ENCODE measurements at places on chromosomes 11 and 22.

GRCh38 chr11:117171404-117172061 is 7.0 kb upstream of the SIDT2 start:
- no peak for DNase-seq

- no peak for DNase-seq
Observed at GRCh38 chr11:2558397-2558796, 113.6 kb downstream of the KCNQ1 start.

- no peak for DNase-seq
Observed at GRCh38 chr11:2776351-2777061, 76.7 kb upstream of the KCNQ1OT1 start.

DNA sequence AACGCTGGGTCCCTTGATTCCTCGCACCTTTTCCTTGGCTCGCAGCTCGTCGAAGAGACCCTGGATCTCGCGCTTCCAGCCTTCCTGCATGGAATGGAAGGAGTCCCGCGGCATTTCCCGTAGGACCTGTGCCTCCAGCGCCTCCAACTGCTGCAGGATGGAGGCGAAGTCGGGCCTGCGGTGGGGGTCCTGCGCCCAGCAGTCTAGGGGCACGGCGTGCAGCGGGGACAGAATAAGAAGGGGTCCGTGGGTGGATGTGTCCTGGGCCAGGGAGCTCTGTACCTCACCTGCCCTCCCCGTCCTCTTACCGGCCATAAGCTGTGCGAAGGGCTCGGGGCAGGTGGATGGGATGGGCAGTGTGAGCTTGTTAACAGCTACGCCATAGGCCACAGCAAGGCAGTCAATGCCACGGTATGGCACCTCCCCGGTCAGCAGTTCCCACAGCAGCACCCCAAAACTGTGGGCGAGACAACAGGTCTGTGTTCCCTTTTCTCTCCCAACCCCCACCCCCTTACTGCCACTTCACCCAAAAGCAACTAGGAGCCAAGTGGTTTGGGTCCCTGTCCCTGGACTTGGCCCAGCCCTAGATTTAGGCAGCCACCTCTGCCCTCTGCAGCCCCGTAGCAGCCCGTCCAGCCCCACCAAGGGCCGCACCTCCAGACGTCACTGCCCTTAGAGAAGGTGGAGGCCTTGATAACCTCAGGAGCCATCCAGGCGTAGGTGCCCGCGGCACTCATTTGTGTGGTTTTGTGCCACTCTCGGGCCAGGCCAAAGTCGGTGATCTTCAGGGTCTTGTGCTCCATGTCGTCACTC is 6.2 kb downstream of the MAP3K11 start:
- no peak for DNase-seq

Data from retina (tissue), 1 donor.